Activated naive CD8-positive, alpha-beta T cell treated with anti-CD3 and anti-CD28 coated beads for 36 hours (primary cell): ENCODE measurements at places on chromosomes 11 and 22. TPM values are rescaled to one million over a fixed set of nuclear protein-coding genes. Genes with fewer than 3 reads are reported as not detected.

ACER3 gene
- total RNA-seq, result 10.7 TPM

ADORA2A gene
- 45.1 TPM for total RNA-seq

UVRAG gene
- 16.8 TPM for total RNA-seq

TMPRSS6 gene
- 1.8 TPM for total RNA-seq

LARGE1 gene
- total RNA-seq, result 0.93 TPM

TNNI2 gene
- not detected for total RNA-seq

DNA sequence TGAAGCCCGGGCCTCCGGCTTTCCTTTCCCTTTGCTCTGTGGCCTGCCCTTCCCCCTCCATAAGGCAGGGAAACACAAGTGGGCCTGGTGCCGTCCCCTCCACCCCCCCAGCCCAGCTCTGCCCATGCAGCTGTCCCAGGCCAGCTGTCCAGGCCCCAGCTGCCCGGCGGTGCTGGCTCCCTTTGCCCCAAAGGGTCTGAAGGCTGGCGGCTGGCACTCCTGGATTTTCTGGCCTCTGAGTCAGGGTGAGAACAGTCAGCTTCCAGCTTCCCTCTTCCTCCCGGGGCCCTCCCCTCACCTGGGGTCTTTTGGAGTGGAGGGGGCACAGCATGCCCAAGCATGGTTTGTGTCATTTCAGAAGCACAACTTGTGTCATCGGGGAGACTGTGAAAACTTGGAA, 27.8 kb downstream of the CD82 start:
- peaks cover 58% of the 10 kb centered on the region for H3K4me1 ChIP-seq
- peak overlapping the region; percentile 72 for H3K27ac ChIP-seq
- no peak overlapping the region for H3K4me3 ChIP-seq
- peaks cover 62% of the 10 kb centered on the region for H3K36me3 ChIP-seq
- DNase-seq, result no peak

DNA sequence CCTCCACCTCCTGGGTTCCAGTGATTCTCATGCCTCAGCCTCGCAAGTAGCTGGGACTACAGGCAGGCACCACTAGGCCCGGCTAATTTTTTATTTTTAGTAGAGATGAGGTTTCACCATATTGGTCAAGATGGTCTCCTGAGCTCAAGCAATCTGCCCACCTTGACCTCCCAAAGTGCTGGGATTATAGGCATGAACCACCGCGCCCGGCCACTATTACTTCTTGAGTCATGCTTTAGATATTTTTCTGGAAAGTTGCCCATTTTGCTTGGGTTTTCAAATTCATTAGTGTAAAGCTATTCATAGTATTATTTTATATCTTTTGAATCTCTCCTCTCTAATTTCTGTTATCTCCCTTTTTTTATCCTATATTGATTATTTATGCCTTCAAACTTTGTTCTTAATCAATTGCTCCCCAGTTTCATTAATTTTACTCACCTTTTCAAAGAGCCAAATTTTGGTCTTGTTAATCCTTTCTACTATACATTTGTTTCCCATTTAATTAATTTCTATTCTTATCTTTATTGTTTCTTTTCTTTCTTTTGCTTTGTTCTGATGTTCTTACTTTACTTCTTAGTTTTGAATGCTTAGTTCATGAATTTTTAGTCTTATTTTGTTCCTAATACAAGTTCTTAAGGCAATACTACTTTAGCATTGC, 10.3 kb upstream of the RAC2 start:
- no peak overlapping the region for H3K4me3 ChIP-seq
- no peak overlapping the region for H3K27ac ChIP-seq
- H3K27me3 ChIP-seq, result no peaks in the 10 kb centered on the region
- H3K4me1 ChIP-seq, result peaks cover 28% of the 10 kb centered on the region
- DNase-seq, result no peak

- no peak for DNase-seq
- no peak overlapping the region for H3K4me3 ChIP-seq
- no peaks in the 10 kb centered on the region for H3K36me3 ChIP-seq
- peaks cover 15% of the 10 kb centered on the region for H3K27me3 ChIP-seq
- no peaks in the 10 kb centered on the region for H3K4me1 ChIP-seq
- H3K27ac ChIP-seq, result no peak overlapping the region
Measured at GRCh38 chr11:133747409-133747808, 97.9 kb downstream of the SPATA19 start.

DNA sequence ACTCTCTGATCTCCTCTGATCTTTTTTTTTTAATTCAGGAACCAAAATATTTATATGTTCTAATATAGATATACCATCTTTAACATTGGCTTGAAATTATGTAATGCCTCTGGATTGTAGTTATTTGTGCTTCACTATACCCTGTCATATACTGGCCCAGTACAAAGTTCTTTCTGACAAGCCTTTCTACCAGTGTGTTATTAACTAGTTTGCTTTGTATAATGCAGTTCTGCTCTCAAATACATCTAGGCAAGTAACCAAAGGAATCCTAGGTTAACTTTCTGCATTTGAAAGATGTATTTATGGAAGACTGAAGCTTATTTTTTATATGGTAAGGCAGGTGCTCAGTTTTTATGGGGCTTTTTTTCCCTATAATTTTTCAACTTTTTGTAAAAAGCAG, 36.1 kb downstream of the ARHGEF12 start:
- H3K27me3 ChIP-seq, result peaks cover 18% of the 10 kb centered on the region
- no peak overlapping the region for H3K27ac ChIP-seq
- H3K4me1 ChIP-seq, result peaks cover 2% of the 10 kb centered on the region

GRCh38 chr11:132943357-132943705, 589.0 kb downstream of the OPCML start:
- no peak overlapping the region for H3K4me3 ChIP-seq
- no peaks in the 10 kb centered on the region for H3K36me3 ChIP-seq
- H3K27me3 ChIP-seq, result peaks cover 54% of the 10 kb centered on the region

- H3K4me3 ChIP-seq, result no peak overlapping the region
- DNase-seq, result no peak
- H3K36me3 ChIP-seq, result no peaks in the 10 kb centered on the region
- H3K27ac ChIP-seq, result no peak overlapping the region
- H3K27me3 ChIP-seq, result no peaks in the 10 kb centered on the region
- no peaks in the 10 kb centered on the region for H3K4me1 ChIP-seq
Measured at GRCh38 chr11:26477396-26477795, 94.7 kb downstream of the MUC15 start.

- H3K36me3 ChIP-seq, result no peaks in the 10 kb centered on the region
- H3K4me1 ChIP-seq, result no peaks in the 10 kb centered on the region
- no peak for DNase-seq
- H3K27ac ChIP-seq, result no peak overlapping the region
- no peak overlapping the region for H3K4me3 ChIP-seq
- H3K27me3 ChIP-seq, result no peaks in the 10 kb centered on the region
Measured at GRCh38 chr11:67700141-67700540, 25.7 kb upstream of the ALDH3B2 start.

DNA sequence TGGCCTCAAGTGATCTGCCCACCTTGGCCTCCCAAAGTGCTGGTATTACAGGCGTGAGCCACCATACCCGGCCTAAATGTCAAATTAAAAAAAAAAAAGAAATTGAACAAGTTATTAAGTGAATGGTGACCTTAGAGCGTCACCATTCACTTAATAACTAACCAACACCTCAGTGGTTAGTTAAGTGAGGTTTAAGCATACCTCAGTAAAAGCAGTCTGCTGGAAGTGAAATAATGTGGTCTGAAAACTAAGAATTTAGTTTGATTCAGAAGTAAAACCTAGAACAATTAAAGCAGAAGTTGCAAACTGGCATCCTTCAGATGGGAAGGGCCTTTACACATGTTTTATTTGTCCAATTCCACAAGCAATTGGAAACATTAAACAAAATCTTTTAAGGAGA, 71.5 kb downstream of the FCHSD2 start:
- peaks cover 20% of the 10 kb centered on the region for H3K36me3 ChIP-seq
- no peak overlapping the region for H3K4me3 ChIP-seq
- H3K27ac ChIP-seq, result no peak overlapping the region

- peak overlapping the region; percentile 91 for H3K4me3 ChIP-seq
- H3K36me3 ChIP-seq, result peaks cover 2% of the 10 kb centered on the region
- peak overlapping the region; percentile 85 for H3K27ac ChIP-seq
- H3K4me1 ChIP-seq, result peaks cover 25% of the 10 kb centered on the region
- H3K27me3 ChIP-seq, result no peaks in the 10 kb centered on the region
Measured at GRCh38 chr11:124799348-124800225, 619 bp downstream of the MSANTD2 start.

- H3K27ac ChIP-seq, result peak overlapping the region; percentile 96
- H3K4me3 ChIP-seq, result peak overlapping the region; percentile 44
- no peaks in the 10 kb centered on the region for H3K27me3 ChIP-seq
- peaks cover 37% of the 10 kb centered on the region for H3K4me1 ChIP-seq
- DNase-seq, result no peak
Measured at GRCh38 chr22:44455963-44456358, 42.1 kb downstream of the RTL6 start.

GRCh38 chr11:47485107-47485506, 36.2 kb upstream of the RAPSN start:
- no peak overlapping the region for H3K4me3 ChIP-seq
- no peak overlapping the region for H3K27ac ChIP-seq
- no peak for DNase-seq
- peaks cover 27% of the 10 kb centered on the region for H3K36me3 ChIP-seq
- H3K4me1 ChIP-seq, result peaks cover 21% of the 10 kb centered on the region
- H3K27me3 ChIP-seq, result no peaks in the 10 kb centered on the region

DNA sequence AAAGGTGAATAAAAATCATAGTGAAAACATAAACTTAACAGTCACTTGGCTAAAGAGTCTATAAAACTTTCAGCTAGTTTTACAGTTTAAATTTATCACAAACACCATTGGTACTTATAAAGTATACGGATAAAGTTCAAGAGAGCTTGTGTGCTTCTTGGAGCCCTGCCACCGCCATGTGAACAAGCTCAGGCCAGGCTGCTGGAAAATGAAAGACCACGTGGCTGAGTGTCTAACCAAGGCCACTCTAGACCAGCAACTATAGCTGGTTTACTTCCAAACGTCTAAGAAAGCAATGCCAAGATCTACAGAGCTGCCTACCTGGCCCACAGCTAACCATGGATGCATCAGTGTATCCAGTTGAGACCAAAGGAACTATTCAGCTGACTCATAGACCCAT, 66.3 kb upstream of the API5 start:
- H3K27me3 ChIP-seq, result peaks cover 25% of the 10 kb centered on the region
- H3K36me3 ChIP-seq, result no peaks in the 10 kb centered on the region
- H3K4me1 ChIP-seq, result no peaks in the 10 kb centered on the region
- no peak overlapping the region for H3K27ac ChIP-seq
- no peak overlapping the region for H3K4me3 ChIP-seq

DNA sequence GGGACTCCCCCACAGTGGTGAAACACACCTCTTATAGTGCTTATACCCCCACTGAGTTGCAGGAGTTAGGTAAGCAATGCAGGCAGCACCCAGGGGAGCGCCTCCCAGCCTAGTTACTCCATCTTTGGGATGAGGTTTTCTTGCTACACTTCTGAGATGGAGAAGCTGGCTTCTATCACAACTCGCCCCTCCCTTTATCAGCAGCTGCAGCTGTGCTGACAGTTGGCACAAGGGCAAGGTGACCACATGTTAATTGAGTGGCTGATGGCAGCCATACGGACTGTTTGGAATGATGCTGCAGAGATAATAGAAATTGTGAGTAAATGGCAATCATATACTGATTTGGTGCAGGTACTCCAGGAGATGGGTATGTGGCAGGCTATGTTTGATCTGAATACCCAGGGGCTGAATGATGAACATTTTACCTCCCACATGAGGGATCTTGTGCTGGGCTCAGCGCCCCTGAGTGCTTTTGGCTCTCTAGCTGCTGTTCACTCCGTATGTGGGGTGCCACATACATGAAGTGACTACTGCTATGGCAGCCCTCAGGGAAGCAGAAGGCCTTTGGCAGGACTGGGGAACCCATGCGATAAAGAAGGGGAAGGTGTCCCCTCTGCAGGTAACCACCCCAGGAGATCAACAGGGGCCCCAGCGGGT, 29.2 kb upstream of the KCNA4 start:
- H3K27ac ChIP-seq, result no peak overlapping the region
- no peaks in the 10 kb centered on the region for H3K36me3 ChIP-seq
- H3K4me3 ChIP-seq, result no peak overlapping the region

DNA sequence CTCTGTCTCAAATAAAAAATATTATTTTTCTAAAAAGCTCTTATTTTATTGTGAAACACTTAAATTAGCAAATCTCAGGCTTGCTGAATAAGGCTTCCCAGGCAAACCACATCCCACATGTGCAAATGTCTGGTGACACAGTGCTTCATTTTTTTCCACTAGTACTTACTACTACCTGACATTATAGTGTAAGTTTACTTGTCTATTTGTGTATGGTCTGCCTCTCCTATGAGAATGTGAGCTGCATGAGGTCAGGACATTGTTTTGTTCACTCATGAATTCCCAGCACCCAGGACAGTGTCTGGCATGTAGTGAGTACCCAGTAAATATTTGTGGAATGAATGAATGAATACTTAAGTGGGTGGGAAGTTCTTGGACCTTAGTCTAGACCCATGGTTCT, 103.1 kb downstream of the PTPRJ start:
- H3K4me3 ChIP-seq, result no peak overlapping the region
- no peaks in the 10 kb centered on the region for H3K36me3 ChIP-seq
- DNase-seq, result no peak
- H3K27ac ChIP-seq, result no peak overlapping the region

DNA sequence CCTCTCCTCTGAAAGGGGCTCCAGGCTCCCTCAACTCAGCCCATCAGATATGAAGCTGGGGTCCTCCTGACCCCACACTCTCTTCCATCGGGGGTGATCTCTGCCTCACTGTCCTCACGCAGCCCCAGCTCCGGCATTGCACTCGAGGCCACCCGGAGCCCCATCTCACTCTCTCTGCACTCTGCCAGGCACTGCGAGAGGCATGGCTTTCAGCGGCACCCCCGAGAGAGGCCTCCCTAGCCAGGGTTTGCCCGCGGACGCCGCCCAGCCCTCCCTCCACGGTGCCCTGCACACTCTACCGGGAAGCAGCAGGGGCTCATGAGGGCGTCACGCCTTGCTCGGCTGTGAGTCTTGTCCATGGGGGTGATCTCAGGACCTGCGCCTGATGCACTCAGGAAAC, 436.2 kb downstream of the BRD1 start:
- H3K27ac ChIP-seq, result no peak overlapping the region
- no peak overlapping the region for H3K4me3 ChIP-seq
- no peak for DNase-seq
- peaks cover 2% of the 10 kb centered on the region for H3K4me1 ChIP-seq
- no peaks in the 10 kb centered on the region for H3K36me3 ChIP-seq
- H3K27me3 ChIP-seq, result peaks cover 18% of the 10 kb centered on the region

- H3K4me1 ChIP-seq, result peaks cover 13% of the 10 kb centered on the region
- no peak overlapping the region for H3K4me3 ChIP-seq
- no peak overlapping the region for H3K27ac ChIP-seq
- no peak for DNase-seq
Measured at GRCh38 chr22:31578171-31578570, 81.8 kb downstream of the SFI1 start.

- H3K4me1 ChIP-seq, result no peaks in the 10 kb centered on the region
- H3K27me3 ChIP-seq, result peaks cover 15% of the 10 kb centered on the region
- DNase-seq, result no peak
- no peak overlapping the region for H3K4me3 ChIP-seq
- no peaks in the 10 kb centered on the region for H3K36me3 ChIP-seq
- no peak overlapping the region for H3K27ac ChIP-seq
Measured at GRCh38 chr11:17686231-17686980, 33.0 kb upstream of the MYOD1 start.

DNA sequence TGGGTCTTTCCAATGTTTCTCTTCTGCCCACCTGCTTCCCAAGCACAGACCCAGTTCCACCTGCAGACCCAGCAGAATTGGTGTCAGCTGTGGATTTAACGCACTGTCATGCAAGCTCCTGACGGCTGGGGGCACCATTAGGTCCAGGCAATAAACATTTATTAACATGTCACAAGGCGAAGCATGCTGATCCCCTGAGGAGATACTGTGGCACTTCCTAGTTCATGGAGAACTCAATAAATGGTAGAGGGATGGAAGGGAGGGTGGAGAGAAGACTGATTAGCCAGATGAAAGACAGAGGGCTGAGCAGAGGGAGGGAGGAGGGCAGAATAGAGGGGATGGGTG, 68.3 kb upstream of the TSPAN18 start:
- no peak for DNase-seq
- no peak overlapping the region for H3K27ac ChIP-seq
- no peak overlapping the region for H3K4me3 ChIP-seq
- no peaks in the 10 kb centered on the region for H3K27me3 ChIP-seq
- H3K36me3 ChIP-seq, result peaks cover 2% of the 10 kb centered on the region
- H3K4me1 ChIP-seq, result peaks cover 3% of the 10 kb centered on the region
